Activated gamma-delta T cell treated with anti-CD3 and anti-CD28 coated beads, Interleukin-2, amount 50 U/mL, for 16 hours (primary cell): ENCODE measurements at places on chromosomes 5 and 9.

- DNase-seq, result no peak
Measured at GRCh38 chr9:18826248-18826647, 206.8 kb downstream of the SAXO1 start.

- no peak for DNase-seq
Measured at GRCh38 chr9:114174876-114175771, 19.8 kb downstream of the COL27A1 start.

- DNase-seq, result no peak
Measured at GRCh38 chr5:41527201-41527779, 16.9 kb upstream of the PLCXD3 start.

DNA sequence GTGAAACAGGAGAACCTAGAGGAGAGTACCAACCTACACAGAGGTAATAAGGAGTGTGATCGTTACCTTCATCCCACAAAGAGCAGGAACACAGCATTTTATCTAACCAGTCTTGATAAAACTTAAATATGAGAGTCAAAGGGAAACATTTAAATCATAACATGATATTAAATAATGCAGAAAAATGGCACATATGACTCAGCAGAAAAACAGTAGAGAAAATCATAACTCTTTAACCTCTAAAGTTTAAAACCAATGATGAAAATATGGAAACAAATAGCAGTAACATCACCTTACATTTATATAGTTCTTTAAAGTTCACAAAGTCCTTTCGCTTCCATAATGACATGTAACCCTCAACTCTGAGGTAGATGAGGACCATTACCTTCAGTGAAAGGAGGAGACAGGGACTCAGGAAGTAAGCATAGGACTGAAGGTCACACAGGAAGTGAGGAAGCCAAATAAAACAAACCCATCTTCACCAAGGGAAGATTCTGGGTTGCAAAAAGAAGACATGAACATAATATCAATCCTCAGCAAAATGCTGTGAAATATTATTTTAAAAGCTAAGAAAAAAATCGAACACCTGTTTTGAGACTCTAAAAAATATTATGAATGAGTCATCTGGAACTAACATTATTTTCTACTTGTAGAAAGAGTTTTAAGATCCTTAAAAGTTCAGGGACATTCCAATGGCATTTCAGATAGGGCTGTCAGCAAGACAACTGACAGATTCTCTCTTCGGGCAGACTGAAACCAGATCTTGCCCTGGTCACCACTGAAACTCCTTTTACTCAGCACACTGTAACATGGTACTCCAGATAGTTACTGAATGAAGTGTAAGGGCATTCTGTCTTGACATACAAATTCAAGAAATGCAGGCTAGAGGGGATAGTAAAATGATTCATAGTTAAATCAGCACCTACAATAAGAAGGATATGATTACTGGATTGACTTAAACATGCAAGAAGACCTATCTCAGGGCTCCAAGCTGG lies 148.5 kb downstream of the EPB41L4A start:
- DNase-seq, result no peak

GRCh38 chr9:123933440-123934212 lies 3.7 kb upstream of the DENND1A start:
- DNase-seq, result no peak

DNA sequence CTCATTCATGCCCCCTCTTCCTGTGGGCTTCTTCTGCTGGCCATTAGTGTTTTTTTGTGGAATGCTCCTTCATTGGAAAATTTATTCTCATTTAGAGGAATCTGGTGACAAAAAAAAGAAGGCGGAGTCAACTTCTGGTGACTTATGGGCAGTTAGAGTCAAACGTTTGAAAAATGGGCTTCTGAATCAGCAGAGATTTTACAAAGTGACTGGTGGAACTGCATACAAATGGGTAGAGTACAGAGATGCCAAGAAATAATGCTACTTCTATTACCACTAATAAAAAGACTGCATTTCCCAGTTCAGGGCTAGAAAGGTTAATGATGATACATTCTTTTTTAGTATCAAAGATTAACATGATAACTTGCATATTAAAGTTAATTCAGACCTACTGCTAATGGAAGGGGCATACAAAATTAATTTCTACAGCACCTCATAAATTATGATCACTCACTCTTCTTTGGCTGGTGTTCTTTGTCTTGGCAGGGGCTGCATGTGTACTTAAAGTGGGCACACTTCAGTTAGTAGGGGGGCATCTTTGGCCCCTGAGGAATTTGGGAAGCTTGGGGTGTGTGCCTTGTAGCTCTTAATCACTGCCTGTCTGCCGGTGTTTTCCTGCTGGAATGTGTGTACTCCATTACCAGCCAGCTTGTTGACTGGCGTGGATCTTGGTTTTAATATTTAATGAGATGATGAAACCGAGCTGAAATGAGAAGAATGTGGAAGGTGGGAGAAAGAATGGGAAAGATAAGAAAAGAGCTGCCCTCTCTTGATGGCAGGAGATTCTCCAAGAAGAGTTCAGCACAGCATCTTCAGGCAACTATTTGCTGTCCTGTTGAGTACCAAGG lies 148.9 kb downstream of the DOCK2 start:
- DNase-seq, result no peak

DNA sequence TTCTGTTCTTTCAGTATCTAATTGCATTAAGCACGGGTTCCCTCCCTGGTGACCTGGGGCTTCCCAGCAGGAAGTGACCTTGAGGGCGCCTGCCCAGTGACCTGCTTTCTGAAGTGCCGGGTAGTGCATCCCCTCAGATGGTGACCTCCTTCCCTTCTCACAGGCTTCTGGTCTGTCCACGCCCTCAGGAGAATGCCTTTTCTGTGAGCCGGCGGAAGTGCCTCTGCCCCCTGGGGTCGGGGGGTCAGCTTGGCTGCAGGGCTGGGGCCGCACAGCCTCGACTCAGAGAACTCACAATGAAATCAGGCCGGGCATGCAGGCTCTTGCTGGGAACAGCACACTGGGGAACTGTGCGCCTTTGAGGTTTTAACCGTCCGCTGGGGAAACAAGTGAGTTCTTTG lies 124.5 kb upstream of the PHYKPL start:
- no peak for DNase-seq

GRCh38 chr9:137924169-137924568 lies 46.6 kb downstream of the CACNA1B start:
- DNase-seq, result no peak

- DNase-seq, result no peak
Measured at GRCh38 chr5:19605846-19606407, 382.1 kb downstream of the CDH18 start.

DNA sequence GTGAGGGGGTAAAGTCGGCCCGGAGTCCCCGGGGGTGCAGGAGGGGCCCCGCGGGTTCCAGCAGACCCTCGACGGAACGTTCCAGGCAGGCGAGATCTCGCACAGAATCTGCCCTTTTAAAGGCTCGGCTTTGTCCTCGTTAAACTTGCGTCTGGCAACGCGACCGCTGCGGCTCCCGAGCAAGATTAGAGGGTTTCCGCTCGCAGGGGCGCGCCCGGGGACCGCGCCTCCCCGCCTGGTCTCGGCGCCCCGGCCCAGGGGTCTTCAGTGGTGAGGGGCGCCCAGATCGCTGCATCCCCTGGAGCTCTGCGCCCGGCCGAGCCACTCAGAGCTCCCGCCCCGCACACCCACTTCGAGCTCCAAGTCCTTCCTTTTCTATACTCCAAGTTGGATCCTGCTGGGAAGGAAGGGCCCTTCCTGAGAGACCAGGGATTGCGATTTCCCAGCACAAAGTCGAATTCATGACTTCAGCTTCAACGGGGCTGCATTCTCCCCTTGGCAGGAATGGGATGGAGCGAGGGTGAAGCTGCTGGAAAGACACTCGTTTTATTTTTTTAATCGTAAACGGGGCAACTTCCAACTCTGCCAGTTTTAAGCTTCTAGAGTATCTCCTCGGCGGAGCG lies 11.3 kb downstream of the PROP1 start:
- DNase-seq, result no peak

DNA sequence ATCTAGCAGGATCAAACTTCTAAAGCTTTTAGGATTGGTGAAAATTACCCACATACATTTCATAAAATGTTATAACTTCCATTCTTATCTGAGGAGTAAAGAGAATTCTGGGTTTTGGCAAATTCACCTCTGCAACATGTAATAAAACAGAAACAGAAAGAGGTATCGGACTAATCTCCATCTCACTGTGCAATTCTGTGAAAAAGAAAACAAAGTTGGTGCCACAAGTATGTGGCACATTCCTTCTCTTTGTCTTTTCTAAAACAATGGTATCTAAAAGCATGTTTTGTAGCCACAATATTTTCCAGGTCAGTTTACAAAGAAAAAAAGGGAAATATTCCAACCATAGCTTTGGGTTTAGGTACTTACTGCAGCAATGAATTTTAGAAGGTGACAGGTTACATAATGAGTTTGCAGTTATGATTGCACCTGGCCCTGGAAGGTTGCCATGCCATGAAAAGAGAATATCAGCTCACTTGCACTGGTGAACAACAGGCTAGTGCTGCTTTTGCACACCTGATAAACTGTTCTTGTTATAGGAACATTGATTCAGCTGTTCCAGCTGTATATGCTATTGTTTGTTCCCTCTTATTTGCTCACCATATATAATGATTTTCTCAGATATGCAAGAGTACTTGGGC lies 491.3 kb upstream of the MEF2C start:
- DNase-seq, result no peak

DNA sequence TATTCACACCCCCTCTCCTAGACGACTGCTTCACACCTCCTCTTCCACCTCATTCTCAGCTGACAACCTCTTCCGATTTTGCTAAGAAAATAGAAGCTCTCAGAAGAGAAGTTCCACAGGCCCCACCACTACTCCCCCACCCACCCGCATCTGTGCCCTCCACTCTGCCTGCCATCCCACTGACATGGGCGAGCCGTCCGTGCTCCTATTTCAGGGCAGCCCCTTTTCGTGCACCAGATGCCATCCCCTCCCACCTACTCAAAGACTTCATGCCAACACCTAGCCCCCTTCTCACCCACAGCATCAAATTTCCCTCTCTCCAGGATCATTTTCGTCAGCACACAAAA lies 34.6 kb upstream of the JADE2 start:
- no peak for DNase-seq

DNA sequence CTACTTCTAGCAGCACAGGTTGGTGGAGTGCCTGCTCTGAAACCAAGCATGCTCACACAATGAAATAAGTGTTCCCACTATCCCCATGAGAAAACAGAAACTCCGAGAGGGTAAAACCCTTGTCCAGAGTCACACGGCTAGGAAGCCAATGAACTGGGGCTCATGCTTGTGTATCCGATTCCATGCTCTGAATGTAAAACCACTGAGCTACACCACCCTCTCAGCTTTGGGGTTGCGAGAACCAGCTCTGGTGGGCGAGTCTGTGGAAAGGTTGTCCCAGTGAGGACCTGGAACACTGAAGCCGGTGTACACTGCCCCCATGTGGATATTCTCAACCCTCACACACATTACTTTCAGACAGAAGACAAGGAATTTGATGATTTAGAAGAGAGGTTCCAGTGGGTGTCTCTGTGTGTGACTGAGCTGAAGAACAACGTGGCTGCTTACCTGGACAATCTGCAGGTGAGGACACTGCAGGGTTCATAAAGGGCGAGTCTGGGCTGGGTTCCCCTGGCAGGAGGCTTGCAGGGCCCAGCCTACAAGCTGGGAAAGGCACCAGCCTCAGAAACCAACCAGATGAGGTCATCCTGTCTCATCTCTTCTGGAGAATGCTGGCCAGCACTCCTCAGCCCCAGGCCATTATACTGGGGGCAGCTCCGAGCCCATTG lies 37.4 kb downstream of the ARHGEF37 start:
- DNase-seq, result no peak

DNA sequence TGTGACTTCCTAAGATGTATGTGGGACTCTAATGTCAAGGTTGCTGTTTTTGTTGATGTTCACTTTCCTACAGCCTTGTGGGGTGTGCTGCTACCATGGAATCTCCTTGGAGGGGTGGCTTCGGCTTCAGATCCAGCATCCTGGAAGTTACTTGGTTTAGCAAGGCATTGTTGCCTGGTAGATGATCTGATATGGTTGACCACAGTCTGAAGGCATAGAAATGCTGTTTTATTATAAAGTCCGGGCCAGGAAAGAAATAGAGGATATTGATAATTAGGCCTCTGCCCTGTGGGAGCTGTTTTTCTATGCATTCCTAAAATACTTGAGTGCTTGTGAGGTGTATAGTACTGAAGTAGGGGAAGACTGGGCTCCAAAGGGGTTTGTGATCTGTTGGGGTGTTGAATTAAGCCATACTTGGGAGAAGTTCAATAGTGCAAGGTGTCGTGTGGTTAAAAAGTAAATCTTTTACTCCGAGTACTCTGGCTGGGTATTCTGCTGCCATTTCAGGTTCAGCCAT lies 27.3 kb upstream of the CREBRF start:
- no peak for DNase-seq

GRCh38 chr5:354581-355378 lies 33.3 kb downstream of the AHRR start:
- no peak for DNase-seq

- DNase-seq, result no peak
Measured at GRCh38 chr9:5848372-5848882, 15.5 kb upstream of the ERMP1 start.

GRCh38 chr9:130321539-130321938 lies 56.0 kb downstream of the HMCN2 start:
- no peak for DNase-seq
